ENCODE measurements at places on chromosomes 11 and 22.

GRCh38 chr22:39820256-39820655, 73.3 kb downstream of the ENTHD1 start:
- DNase-seq, result peak; percentile 93

GRCh38 chr11:89490981-89491690, at the start of gene NOX4:
NOX4 (minus strand) TSS chr11:89491375; CDS start chr11:89491246, 129 bp downstream.
- peak; percentile 56 for DNase-seq

DNA sequence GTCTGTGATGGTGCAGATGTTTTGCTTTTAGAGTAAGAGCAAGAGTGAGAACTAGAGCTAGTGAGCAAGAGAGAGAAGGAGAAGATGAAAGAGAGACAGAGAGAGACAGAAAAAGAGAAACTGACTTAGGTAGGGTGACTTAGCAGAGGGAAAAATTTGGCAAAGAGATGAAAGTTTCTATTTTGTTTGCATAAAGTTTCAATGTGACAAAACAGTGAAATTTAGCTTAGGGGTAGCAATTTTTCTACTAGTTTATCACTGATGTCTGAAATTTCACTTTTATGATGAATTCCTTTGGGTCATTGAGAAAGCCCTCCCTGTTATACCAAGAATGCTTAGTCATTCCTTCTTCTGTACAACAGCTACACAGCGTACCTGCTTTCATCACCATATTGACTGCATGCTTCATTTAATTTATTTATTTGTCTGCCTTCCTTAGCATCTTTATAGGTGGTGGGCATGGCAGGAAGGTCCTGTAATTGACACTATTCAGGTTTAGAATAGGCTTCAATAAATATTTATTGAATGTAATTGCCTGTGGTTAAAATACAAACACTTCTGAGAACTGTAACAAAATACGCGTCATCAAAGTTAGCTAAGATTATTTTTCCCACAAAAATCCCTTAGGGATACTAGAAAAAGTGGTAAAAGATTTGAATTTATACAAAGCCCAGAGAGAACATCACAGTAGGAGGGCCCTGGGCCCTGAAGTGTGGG, 19.9 kb upstream of the CTSC start:
- peak; percentile 18 for DNase-seq

GRCh38 chr11:34502949-34503348, 10.6 kb downstream of the ELF5 start:
- peak; percentile 12 for DNase-seq

DNA sequence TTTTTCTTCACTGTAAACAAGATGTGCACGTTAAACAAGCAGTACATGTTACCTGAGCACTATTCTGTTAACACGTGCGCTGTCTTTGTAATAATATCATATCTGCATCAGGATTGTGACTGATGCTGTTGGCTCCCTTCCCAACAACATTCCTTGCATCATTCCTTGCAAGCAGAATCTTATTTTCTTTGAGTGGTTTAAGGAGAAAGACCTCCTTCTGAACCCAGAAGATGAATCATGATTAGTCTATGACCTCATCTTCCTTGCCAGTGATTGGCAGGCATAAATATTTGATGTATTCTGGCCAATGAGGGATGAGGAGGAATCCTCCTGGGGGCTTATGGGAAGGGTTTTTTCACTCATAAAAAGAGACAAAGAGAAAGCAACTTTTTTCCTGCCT, 46.2 kb downstream of the C11orf71 start:
- peak; percentile 97 for DNase-seq

- DNase-seq, result no peak
Measured at GRCh38 chr22:47270463-47271135, 508.1 kb downstream of the TBC1D22A start.

- no peak for DNase-seq
Measured at GRCh38 chr11:112266410-112266778, 5.7 kb upstream of the PLET1 start.

DNA sequence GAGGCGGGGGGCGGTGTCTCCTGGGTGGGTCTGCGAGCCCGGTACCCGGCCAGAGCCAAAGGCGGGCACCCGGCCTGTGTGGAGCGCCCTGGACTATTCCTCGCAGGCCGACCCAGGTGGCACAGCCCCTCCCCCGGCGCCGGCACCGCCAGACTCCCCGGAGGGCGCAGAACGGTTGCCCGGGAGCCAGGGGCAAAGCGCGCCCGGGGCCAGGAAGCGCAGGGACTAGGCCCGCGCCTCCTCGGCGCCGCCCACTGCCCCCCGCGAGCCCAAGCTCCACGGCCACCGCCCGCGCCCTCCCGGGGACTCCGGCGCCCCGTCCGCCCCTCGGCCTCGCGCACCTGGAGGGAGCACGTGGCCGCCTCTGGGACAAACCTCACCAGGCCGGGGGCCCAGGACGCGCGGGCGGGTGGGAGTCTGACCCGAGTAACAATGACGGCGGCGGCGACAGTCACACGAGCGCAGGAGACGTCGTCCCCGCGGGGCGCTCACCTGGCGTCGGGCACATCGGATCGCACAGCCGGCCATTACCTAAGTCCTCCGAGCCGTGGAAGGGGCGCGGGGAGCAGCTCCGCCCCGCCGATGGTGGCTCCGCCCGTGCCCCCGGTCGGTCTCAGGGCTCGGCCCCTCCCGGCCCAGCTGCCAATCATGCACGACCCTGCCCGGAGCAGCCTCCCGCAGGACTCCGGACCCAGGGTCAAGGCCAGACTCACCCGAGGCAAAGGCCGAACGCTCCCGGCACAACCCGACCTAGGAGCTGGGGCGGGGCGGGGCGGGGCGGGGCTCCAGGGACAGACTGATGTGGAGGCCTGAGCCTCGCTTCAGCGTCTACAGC, 7.4 kb downstream of the PLXNB2 start:
- DNase-seq, result no peak

GRCh38 chr22:25540166-25540907, 24.1 kb upstream of the GRK3 start:
- no peak for DNase-seq

- DNase-seq, result no peak
Measured at GRCh38 chr11:60084631-60085273, 3.7 kb upstream of the MS4A2 start.

GRCh38 chr11:90168571-90168970, 34.1 kb downstream of the NAALAD2 start:
- no peak for DNase-seq

DNA sequence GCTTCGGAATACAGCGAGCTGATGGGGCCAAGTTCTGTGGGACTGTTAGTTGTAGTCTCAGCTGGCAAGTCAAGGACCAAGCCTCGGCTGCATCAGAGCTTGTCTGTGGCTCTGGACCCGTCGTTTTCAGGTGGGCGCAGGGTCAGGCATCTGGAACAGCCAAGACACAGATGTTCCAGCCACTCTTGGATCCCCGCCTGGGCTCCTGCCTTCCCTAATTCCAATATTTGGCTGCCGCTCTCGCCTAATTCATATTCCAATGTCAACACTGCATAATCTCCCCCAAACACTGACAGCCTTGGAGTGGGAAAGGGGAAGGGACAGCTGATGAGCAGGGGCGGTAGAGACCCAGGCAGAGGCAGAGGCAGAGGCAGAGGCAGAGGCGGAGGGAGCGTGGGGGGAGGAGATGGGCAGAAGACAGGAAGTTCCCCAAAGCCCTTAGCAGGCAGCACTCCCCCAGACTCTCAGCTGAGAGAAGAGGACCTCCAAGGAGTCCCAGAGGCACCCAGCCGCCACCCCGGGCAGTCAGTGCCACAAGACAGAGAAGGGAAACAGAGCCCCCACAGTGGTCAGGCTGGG, 49.6 kb upstream of the SLC35C1 start:
- DNase-seq, result no peak

DNA sequence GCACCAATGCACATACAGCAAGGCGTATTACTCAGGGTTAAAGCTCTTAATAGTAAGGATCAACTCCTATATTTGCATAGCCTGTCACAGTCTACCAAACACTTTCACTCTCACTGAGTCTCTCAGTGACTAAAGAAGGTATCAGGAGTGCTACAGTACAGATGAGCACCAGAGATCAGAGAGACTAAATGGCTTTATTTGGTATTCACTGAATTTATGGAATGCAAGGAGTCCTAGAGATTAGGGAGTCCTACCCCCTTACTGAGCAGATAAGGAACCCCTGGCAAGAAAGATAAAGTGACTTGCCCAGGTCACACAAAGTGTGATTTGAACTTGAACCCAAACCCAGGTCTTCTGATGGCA, 396.4 kb upstream of the CCDC90B start:
- no peak for DNase-seq

DNA sequence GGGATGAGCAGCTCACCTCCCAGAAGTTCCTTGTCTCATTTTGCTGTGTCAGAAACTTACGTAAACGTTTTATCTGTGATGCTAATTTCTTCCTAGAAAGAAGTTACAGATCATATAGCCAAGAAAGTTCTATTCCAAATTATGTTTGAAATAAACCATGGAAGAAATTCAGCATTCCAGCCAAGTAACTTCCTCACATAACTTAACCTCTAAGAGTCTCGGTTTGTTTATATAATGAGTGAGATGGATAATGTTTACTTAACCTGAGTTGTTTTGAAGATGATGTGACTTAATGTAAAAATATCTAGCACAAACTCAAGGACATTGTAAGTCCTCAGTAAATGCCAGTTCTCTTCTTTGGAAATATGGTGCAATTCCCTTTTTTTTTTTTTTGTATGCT, 8.9 kb upstream of the MUC15 start:
- DNase-seq, result peak; percentile 36

- peak; percentile 19 for DNase-seq
Measured at GRCh38 chr11:33027846-33028536, 11.4 kb upstream of the TCP11L1 start.

GRCh38 chr22:37400719-37401118, 26.6 kb downstream of the ELFN2 start:
- DNase-seq, result no peak

GRCh38 chr11:14327116-14327515, 31.9 kb downstream of the RRAS2 start:
- peak; percentile 16 for DNase-seq

DNA sequence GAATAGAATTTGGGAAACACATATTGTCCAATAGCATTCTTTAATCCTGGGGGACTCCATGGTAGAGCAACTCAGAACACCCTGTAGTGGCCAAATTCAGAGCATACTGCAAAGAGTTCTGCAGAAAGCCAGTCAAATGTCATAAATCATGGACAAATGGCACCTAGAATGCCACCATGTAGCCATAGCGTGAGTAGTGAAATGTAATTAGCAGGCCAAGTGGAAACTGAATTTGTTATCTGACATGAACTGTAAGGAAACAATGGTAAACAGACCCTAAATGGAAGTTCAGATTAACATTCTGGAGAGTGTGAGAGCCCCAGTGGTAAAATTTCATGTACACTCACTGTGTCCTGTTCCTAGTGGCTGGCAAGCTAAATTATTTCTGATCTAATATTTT, 7.0 kb upstream of the PRSS23 start:
- no peak for DNase-seq

DNA sequence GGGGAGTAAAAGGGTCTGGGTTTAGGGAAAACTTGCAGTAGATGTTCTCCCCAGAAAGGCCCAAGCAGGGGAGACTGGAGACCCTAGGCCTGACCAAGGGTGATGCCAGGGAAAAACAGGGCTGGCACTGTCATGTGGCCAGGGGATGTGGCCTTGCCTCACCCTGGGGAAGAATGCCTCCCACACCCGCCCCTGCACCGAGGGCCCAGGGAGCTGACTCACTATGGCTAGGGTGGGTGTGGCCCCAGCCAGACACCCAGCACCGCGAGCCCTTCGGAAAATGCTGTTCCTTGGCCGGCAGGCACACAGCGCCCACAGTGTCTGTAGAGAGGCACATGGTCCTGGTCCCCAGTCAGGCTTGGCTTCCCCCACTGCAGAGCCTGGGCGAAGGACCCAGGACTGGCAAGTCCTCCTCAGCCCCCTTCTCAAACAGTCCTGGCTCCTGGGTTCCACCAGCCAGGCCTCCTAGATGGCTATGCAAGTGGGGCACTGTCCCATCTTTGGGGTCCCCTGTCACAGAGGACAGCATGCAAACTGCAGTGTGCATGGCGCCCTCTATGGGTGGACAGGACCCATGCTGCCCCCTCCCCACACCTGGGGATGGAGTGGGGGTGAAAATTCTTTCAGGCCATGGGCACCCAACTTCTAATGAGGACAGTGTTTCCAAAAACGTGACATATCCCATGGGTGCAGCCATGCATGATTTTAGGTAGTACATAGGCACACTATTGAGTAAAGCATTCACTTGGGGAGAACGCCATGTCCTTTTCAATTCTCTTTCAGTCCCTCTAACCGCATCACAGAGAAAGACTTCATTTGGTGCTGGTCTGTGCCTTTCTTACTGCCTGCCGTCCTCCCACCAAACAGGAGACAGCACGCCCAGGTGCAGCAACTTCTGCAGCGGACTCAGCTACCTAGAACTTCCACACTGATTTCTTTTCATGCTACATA, 15.2 kb downstream of the TMPRSS5 start:
- DNase-seq, result peak; percentile 66

DNA sequence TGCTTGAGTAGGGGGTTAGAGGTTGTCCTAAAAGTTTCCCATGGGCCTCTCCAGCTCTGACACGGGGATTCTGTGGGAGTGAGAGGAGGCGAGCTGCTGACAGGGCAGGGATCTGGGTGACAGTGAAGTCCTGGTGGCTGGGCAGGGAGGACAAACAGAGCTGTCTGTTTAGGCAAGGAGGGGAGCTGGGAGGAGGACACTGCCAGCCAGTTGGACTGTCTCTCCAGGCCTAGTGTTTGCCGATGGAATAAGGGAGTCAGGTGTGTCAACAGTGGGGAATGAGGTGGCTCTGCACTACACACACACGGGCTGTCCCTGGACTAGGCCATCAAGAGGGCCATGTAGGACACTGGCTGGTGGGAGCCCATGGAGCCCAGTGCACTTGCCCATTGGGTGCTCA, 20.6 kb upstream of the SYT7 start:
- DNase-seq, result no peak

- DNase-seq, result no peak
Measured at GRCh38 chr11:119737366-119738058, 8.5 kb upstream of the NECTIN1 start.
